ENCODE measurements at places on chromosomes 1 and 21. TPM values are rescaled to one million over a fixed set of nuclear protein-coding genes. Genes with fewer than 3 reads are reported as not detected.

Gene ARHGEF11
- polyA plus RNA-seq = 11.1 TPM

DNA sequence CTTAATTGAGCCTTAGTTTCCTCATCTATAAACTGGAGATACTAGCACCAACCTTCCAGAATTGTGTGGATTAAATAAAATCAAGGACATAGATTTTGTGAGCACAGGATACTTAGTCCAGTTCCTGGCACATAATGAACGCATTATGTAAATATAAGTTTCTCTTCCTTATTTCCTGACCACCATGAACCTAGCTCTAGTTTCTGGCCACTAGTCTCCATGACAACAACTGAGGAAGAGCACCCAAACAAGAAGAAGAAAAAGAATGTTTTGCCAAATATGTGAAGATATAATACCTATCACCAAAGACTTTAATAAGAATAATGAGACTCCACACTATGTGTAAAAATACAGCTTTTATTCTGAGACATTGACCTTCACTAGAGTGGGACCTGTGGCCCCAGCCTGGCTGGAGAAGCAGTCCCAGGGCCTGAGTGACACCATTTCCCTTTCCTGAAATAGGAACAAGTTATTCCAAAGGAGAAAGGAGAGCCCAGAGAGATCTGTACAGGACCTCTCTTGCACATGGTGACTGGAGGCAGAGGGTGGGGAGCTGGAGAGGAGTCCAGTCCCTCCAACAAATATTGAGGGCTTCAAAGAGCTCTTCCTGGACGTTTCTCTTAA lies 940 bp upstream of the USF1 start:
- DNase-seq = no peak

Gene FCRL2
- not detected for polyA plus RNA-seq

Gene SPRR1B
- polyA plus RNA-seq = not detected

Gene S100A2
- 0.89 TPM for polyA plus RNA-seq

GRCh38 chr1:183106746-183107145 lies 79.3 kb upstream of the LAMC2 start:
- no peak for DNase-seq

DNA sequence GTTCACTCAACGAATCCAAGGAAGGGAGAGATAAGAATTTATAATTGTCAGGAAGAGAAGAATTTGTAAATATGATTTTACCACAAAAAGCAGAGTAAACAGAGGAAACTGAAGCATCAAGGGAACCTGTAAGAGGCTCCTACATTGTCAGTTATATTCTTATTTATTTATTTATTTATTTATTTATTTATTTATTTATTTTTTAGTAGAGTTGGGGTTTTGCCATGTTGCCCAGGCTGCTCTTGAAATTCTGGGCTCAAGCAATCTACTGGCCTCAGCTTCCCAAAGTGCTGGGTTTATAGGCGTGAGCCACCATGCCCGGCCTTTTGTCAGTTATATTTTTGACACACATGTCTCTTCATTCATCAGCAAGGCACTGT lies 47.1 kb downstream of the FCRL3 start:
- no peak for DNase-seq

GRCh38 chr21:37452227-37452626 lies 85.7 kb downstream of the DYRK1A start:
- DNase-seq = no peak

Measured in GM23338 (cell line).